ENCODE measurements at places on chromosomes 5 and 9.
A peak's percentile ranks its signal among the peaks of the same experiment; 100 is the strongest.

GRCh38 chr9:79107911-79108676 is 463.7 kb upstream of the TLE4 start:
- no peak for DNase-seq

- no peak for DNase-seq
Measured at GRCh38 chr9:87266697-87267096, 231.0 kb upstream of the DAPK1 start.

- DNase-seq = no peak
Measured at GRCh38 chr9:114138552-114138971, 16.8 kb upstream of the COL27A1 start.

DNA sequence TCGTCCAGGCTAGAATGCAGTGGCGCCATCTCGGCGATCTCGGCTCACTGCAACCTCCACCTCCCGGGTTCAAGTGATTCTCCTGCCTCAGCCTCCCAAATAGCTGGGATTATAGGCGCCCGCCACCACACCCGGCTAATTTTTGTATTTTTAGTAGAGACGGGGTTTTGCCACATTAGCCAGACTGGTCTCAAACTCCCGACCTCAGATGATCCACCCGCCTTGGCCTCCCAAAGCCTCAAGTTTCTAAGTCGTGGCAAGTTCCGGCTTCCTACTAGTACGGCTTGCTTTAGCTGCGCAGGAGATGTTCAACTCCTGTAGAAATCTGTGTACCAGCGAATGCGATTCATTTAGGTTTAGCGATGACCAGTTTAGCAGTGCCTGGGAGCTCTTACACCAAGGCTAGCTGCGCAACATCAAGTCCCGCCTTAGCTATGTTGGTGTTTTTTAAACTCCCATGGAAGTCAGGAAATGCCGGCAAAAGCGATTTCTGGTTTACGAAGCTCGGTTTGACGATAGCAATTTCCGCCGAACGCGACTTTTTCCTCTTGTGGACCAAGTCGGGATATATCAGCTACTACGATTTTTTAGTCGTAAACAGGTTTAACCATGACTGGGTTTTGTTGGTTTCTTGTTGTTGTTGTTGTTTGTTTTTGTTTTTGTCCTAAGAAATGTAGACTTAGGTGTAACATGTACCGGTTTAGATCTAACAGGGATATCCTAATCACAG is 46.4 kb downstream of the ANXA2R start:
- DNase-seq = peak; percentile 80

DNA sequence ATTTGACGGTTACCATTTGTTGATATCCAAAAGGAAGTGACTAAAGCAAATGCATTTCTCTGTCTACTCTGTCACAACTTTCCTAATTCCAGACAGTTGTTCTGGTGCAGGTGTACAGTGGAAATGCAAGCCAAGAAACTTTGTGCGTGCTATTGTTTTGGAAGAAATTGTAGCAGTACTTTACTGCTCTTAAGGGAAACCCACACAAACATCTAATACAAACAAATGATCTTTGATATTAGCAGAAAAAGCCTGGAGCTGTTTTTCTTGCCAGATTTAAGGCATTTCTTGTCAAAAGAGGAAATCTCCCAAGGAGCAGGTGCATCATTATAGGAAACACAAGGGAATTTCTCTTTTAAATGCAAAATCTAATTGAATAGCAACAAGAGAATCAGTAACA is 2.0 kb downstream of the SNCAIP start:
- DNase-seq = peak; percentile 6

GRCh38 chr5:142984525-142984924 is 214.3 kb downstream of the ARHGAP26 start:
- peak; percentile 27 for DNase-seq

DNA sequence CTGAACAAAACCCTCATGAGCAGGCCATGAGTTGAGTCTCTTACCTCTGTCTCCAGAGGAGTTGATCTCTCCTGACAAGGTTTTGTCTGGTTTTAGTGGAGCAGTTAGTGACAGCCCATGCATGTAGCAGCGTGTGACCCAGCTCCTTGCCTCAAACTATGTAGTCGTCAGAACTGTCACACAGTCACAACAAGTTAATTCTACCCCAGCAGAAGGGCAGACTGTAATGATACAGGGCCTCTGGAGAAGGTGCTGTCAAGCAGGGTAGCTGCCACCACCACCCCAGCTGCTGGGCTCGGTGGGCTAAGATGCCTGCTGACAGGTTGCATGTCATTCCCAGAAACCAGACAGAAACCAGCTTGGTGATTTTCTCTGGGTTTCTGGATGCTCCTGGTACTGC is 194.5 kb downstream of the PSAT1 start:
- DNase-seq = no peak

DNA sequence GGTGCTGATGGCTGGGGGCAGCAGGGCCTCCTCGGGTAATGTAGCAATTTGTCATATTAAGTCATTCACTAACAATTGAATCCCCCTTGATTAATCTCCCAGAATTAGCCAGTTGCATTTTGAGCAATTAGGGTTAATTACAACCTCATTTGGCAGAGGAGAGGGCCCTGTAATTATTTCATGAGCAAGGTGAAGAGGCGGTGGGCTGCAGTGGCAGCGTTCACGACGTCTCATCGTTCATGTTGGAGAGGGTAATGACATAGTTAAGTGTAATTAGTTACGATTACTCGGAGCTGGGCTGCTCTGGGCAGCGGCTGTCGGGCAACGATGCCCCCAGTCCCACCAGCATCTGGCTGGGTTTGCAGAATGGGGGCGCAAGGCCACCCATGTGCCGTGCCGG is 46.0 kb downstream of the NEK6 start:
- no peak for DNase-seq

DNA sequence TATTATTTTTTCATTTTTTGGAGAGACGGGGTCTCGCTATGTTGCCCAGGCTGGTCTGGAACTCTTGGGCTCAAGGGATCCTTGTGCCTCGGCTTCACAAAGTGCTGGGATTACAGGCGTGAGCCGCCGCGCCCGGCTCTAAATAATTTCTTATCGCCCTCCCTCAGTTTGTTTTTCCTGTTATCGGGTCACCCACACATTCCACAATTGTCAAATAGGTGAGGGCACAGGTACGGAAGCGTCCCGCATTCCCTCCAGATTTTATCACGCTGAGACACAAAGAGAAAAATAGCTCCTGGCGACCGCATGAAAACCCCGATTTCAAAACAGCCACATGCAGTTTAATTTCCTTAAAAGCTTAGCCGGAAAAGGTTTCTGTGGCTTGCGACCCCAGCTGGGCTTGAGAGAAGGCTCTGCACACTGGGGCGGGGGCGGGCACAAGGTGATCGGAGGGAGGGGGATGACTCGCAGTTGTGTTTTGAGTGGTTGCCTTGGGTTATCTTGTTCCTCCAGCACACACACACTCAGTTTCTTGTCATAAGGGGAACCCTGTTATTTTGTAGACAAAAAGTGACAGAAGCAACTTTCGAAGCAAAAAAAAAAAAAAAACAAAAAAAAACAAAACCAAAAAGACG is 717 bp upstream of the IQGAP2 start:
- DNase-seq = no peak

DNA sequence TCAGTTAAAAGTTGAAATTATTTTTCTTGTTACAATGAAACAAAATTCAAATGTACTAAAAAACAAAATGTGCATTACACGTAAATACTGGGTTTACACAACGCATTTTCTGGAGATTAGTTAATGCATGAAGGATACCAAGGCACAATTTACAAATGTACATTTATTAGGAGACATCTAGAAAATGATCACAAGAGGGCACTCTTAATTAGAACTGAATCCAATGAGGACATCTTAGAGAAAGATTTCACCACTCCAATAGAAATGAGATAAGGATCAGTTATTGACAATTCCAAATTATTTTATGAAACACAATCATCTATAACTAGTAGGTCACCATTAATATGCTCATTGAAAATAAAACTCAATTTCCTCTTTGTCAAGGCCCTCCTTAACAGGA is 36.6 kb upstream of the CDH12 start:
- no peak for DNase-seq
